ENCODE measurements at places on chromosomes 11 and 22. TPM values are rescaled to one million over a fixed set of nuclear protein-coding genes. Genes with fewer than 3 reads are reported as not detected.

The SMIM35 gene
- total RNA-seq: 0.36 TPM

- no peak for DNase-seq
Measured at GRCh38 chr11:33879375-33879774, 12.5 kb downstream of the LMO2 start.

The TUB gene
- total RNA-seq: 0.10 TPM

DNA sequence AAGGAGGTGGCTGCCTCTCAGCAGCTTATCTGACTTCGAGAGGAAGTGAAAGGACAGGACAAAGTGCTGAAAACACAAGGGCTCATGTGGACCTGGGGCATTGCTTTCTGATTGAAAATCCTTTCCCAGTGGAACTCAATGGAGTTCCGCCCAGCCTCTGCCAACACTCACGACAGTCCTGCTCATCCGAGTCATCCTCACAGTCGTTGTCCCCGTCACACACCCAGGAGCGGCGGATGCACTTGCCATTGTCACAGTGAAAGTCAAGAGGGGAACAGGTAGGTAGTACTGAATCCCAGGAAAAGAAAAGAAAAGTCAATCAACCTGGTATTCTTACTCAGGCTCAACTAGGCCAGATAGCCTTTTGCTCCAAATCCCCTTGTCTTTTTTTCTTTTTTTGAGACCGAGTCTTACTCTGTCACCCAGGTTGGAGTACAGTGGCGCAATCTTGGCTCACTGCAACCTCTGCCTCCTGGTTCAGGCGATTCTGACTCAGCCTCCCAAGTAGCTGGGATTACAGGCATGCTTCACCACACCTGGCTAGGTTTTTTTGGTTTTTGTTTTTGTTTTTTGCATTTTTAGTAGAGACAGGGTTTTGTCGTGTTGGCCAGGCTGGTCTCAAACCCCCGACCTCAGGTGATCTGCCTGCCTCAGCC is 18.1 kb downstream of the LRP4 start:
- DNase-seq: no peak

GRCh38 chr11:40100781-40101180 is 1358.7 kb downstream of the LRRC4C start:
- DNase-seq: no peak

DNA sequence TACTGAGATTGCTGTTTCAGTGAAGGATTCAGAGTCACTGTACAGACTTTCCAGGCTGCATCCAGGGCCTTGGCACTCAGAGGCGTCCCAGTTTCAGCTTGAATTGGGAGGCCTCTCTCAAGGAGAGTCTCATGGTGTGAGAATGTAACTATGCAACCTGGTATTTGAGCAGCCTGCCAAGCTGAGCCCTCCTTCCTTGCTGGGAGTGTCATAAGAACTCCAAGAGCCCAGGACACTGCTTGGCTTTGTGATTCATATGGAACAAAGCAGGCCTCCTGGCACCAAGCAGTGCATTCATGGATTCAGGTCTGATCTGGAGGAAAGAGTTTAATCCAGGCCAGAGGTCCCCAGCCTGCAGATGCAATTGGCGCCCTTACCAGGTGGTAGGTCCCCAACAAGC is 171.7 kb downstream of the DBX1 start:
- DNase-seq: no peak

DNA sequence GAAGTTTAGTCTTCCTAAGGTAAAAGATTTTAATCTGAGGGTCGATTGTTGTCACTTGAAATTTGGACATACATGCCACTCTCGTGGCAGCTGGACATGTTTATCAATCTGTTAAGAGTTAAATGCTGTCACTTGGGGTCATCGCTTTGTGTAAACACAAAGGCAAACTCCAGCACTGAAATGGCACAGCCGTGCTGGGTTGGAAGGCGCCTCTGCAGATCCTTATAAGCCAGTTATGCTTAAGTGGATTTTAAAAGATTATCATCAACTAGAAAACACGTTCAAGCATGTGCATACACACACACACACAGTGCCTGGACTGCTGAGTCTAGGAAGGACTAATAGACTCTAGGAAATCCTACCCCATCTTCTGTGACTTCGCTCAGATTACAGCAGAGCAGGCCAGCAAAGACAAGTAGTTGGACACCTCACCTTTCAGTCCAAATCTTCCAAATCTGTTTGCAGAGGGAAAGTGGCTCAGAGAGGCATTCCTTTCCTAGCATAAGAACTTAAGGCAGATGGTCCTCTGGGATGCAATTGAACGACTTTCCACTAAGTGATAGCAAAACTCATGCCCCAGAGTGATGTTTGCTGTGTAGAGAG is 83.7 kb downstream of the CACNG2 start:
- no peak for DNase-seq

DNA sequence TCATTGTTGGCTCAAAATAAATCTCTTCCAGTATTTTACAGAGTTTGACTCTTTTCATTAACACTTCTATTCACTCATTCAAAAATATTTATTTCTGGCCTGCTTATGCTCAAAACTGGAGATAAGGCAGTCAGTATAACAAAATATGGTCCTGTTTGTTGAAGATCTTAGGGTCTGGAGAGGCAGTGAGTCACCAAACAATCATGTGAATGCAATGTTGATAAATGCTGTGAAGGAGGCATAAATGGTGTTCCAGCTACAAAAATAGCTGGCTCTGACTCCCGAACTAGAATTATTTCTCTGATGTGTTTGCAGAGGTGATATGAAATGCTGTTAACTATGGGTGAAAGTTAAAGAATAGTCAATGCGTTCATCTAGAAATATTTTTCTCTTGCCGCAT is 390.6 kb downstream of the AASDHPPT start:
- no peak for DNase-seq

DNA sequence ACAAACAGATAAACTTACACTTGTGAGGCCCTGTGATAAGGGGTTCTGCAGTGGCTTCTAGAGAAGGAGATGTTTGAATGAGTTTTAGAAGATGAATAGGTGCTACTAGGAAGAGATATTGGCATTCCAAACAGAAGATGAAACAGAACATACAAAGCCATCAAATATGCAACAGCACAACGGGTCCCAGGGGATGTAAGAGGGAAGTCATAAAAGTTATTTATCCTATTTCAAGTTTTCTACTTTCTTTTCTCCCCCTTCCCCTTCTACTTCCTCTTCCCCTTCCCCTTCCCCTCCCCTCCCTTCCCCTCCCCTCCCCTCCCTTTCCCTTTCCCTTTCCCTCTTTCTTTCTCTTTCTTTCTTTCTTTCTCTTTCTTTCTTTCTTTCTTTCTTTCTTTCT is 94.9 kb upstream of the CADM1 start:
- no peak for DNase-seq

GRCh38 chr11:124902616-124903015 is 5.0 kb upstream of the ROBO4 start:
- no peak for DNase-seq

The IGF2 gene
- total RNA-seq: 40.4 TPM

DNA sequence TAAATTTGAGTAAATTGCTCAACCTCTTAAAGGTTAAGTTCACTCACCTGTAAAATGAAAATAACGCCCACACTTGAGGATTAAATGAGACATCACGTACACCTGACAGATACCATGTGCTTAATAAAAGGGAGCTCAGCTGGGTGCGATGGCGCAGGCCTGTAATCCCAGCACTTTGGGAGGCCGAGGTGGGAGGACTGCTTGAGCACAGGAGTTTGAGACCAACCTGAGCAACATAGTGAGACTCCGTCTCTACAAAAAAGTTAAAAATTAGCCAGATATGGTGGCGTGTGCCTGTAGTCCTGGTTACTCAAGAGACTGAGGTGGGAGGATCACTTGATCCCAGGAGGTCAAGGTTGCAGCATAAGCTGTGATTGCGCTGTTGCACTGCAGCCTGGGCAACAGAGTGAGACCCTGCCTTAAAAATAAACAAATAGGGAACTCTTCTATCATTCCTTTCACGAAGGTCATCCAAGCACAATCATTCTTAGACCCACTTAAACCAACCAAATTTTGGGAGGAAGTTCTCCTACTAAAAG is 134.1 kb downstream of the BBOX1 start:
- no peak for DNase-seq

DNA sequence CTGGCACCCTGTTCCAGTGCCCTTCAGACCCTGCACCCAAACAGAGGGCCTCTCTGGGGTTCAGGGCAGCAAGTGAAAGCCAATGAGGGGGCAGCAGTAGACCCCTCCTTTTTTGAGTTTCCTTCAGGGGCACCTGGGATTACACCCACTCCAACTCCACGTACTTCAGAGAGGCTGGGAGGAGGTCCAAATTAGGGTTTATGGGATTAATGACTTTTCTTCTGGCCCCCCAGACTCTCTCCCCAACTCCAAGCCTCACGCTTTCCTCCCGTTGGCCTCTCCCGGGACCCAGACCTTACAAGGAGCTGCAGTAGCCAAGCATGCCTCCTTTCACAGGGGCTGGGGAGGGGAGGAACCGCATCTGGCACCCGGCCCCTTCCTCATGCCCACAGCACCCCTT is 101.7 kb downstream of the NECTIN1 start:
- DNase-seq: no peak

DNA sequence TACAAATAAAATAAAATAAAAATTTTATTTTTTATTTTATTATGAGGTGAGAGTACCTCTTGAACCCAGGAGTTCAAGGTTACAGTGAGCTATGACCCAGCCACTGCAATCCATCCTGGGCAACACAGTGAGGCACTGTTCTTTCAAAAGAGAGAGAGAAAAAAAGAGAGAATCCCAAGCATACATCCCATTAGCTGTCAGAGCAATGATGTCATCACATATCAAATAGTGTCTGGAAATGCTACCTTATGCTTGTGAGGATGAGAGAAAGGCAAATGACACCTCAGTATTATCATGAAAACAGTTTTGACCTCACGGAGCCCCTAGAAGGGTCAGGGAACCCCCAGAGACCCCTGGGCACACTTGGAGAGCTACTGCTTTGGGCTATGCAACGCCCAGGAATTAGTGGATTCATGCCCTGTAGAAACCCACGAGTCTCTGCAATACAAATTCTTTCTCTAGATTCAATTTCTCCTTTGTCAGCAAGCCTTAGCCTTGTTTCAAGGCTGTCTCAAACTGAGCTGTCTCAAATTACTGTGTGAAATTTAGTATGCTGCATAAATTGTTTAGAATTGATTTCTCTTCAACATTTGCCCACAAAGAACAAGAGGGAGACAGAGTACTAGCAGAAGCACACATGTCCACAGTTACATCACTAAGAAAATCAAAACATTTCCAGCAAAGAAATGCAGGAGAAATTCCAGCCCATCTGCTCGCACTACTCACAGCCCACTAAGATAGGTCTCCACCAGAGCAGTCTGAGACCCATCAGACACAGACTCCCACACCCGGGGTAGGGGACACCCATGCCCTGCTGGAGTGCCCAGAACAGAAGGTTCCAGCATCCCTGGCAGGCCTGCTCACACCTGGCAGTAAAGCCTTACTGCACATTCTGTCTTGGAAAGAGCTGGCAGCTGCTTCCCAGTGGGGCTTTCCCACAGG is 18.1 kb downstream of the DGCR2 start:
- DNase-seq: no peak

The GAL3ST3 gene
- total RNA-seq: 0.42 TPM

GRCh38 chr11:103453126-103453525 is 343.9 kb downstream of the DYNC2H1 start:
- no peak for DNase-seq

- peak; percentile 4 for DNase-seq
Measured at GRCh38 chr11:12674936-12675696, 895 bp downstream of the TEAD1 start.

Measured in activated T-cell treated with anti-CD3 and anti-CD28 coated beads, Interleukin-2, amount 50 U/mL, for 72 hours (primary cell).